ENCODE measurements at places on chromosomes 6 and 20. TPM values are rescaled to one million over a fixed set of nuclear protein-coding genes. Genes with fewer than 3 reads are reported as not detected.

- DNase-seq, result no peak
Observed at GRCh38 chr20:36086767-36087166, 67.8 kb upstream of the EPB41L1 start.

DNA sequence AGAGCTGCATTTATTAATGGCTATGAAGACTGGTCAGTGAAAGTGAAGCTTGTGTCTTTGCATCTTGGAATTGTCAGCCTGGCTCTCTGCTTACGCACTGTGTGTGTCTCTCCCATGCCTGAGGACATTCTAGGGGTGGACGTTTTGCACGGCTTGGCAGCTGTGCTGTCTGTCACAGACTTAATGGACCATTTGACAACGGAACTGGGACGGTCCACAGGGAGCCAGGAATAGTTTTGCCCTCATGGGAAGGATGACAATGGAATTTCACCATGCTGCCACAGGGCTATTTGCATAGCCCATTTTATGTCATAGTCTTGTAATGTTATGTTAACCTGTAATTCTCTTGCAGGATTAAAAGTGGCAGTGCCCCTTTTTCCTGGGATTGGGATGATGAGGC lies 44.7 kb downstream of the OR2B6 start:
- no peak for DNase-seq

- no peak for DNase-seq
Observed at GRCh38 chr6:163356324-163356723, 58.2 kb upstream of the QKI start.

DNA sequence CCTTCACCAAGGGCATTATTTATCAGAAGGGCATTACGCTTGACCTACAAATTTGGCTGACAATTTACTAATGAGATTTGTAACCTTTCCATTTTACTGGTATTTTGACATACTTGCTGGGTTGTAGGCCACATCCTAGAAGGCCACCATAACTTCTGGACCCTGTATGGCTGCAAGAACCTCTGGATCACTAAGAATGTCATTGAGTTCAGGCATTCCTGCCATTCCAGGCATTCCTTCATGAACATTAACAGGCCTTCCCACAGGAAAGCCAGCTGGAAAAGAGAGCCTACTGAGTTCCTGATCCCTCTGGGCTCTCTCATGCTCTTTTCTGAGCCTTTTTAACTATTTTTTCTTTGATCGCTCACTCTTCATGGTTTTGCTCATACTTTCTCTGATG lies 28.4 kb upstream of the SLC35A1 start:
- no peak for DNase-seq

DNA sequence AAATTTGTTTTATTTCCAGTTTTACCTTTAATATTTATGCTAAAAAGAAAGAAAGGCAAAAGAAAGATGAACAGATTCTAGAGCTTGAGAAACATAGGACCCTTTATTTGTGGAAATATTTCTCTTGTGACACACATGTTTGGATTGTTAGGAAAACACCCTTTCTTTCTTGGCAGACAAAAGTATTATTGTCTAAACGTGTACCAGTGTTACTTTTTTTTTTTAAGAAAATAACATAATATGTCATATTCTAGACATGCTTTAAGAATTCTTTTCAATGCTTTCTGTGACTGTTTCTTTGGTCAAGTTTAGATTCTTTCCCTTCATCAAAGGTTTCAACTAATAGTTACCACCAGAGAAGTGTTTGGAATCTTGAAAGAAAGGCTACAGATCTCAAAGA lies 183.4 kb upstream of the CNR1 start:
- no peak for DNase-seq

GRCh38 chr6:45618259-45618658 lies 240.5 kb upstream of the SUPT3H start:
- DNase-seq, result no peak

DNA sequence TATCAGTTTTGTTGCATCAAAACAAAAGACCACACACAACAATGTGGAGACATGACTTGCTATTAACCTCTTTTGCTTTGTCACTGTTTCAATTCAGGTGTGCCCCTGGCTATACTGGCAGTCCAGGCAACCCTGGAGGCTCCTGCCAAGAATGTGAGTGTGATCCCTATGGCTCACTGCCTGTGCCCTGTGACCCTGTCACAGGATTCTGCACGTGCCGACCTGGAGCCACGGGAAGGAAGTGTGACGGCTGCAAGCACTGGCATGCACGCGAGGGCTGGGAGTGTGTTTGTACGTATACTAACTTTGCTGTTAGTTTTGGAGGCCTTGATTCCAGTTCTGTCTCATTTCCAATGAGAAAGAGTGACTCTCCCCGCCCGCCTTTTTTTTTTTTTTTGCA lies 356.9 kb downstream of the ARHGAP18 start:
- DNase-seq, result no peak

DNA sequence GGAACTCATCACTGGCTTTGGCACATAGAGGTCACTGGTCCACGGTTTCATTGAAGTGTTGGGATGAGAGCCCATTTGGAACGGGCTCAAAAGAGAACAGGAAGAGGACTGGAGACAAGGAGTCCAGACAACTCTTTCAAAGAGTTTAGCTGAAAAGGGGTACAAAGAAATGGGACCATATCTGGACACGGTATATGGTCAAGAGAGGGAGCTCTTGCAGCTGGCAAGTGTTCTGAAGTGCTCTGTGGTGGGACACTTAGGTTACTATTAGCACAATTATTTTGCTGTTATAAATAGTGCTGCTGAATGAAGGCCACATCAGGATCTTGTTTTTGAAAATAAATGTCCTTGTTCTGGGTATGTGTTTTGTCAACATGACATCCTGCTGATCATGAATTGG lies 4.6 kb downstream of the SGK2 start:
- DNase-seq, result no peak

GRCh38 chr20:5845681-5846615 lies 95.7 kb downstream of the SHLD1 start:
- peak; percentile 55 for DNase-seq

DNA sequence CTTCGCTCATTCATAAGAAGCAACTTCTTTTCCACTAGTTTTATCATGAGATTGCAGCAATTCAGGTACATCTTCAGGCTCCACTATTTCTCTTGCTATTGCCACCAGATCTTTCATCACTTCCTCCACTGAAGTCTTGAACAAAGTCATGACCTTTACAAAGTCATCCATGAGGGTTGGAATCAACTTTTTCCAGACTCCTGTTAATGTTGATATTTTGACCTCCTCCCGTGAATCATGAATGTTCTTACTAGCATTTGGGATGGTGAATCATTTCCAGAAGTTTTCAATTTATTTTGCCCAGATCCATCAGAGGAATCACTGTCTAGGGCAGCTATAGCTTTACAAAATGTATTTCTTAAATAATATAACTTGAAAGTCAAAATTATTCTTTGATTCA lies 1.5 kb downstream of the CENPQ start:
- DNase-seq, result no peak

DNA sequence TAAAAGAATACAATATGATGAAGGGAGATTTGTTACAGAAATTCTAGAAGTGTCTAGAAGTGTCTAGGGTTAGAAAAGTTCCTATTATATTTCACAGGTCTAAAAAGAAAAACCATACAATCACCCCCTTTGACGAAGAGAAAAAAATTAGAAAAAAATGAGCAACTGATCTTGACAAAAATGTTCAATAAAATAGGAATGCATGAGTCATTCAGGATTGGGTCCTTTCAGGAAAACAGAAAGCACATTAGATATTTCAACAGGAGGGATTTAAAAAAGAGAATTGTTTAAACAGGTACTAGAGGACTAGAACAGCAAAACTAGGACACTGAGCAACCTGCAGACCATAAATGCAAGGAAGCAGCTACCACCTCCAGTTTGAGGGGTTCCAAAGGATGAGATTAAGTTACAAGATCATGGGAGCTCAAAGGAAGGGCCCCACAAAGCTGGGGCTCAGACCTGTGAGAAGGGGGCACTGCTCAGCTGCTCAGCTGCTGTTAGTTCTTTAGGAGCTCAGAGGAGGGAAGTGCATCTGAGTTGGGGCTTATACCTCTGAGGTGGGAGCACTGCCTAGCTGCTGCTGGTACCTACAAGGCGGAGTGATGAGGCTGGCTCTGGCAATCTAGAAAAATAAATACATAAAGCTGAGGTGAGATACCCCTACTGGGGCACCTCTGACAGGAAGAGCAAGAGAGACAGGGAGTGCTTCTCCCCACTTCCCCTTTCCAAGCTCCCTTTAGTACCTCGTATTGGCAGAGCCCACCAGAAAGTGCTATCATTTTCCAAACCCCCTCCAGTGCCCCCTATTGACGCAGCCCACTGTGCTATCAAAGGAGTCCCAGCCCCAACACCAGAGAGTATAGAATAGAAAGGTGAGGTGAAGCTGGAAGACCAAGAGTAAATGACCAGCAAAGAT lies 27.1 kb upstream of the BEND6 start:
- DNase-seq, result no peak

- peak; percentile 20 for DNase-seq
Observed at GRCh38 chr20:49045440-49046086, 549 bp upstream of the CSE1L start.

DNA sequence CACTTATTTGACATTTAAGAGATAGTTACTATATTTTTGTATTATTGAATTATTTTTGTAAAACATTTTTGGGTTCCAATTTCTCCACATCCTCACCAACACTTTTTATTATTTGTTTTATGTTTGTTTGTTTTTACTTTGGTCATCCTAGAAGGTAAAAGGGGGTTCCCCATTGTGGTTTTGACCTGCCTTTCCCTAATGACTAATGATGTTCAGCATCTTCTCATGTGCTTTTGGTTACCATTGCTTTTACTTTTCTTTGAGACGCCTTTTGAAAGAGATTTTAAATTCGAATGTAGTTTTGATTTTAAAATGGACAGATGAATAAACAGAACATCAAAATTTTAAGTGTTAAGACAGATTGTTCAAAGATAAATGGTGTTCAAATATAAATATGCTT lies 46.9 kb downstream of the AK9 start:
- DNase-seq, result no peak

GRCh38 chr6:47102331-47102730 lies 60.2 kb upstream of the ADGRF1 start:
- DNase-seq, result no peak

- DNase-seq, result no peak
Observed at GRCh38 chr20:57240581-57241362, 25.7 kb downstream of the BMP7 start.

GRCh38 chr20:47991875-47992488 lies 206.7 kb upstream of the SULF2 start:
- DNase-seq, result no peak

DNA sequence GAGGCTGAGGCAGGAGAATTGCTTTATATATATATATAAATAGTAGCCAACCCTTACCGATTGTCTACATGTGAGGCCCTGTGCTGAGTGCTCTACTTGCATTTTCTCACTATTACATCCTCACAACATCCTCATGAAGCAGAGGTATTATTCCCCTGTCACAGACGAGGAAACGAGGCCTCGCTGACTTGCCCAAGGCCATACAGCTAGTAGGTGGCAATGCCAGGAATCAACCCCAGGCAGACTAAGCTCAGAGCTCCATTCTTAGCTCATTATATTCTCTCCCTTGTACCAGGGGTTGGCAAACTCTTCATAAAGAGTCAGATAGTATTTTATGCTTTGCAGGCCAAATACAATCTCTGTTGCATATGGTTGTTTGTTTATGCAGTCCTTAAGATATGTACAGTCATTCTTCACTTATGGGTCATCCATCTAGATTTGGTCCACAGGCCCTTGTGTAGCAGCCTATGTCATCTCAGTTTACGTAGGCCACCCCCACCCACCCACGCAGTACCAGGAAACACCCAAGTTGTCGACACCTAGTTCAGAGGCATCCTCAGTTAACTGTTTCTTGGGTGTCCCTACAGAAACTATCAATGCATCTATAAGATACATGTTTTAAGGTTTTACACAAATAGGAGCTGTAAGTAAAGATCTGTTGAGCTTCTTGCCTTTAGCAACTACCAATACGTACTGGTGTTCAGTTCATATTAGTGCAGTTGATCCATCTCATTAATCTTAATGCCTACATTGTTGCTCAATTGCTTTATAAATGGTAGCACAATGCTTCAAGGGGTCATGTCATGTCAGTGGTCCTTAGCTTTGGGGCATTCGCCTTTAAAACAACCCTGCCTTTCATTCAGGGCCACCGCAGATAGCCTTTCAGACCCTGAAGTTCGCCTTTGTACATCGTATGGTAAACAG lies 3.0 kb downstream of the CASS4 start:
- DNase-seq, result no peak

GRCh38 chr6:14450133-14450504 lies 332.5 kb downstream of the CD83 start:
- no peak for DNase-seq

DNA sequence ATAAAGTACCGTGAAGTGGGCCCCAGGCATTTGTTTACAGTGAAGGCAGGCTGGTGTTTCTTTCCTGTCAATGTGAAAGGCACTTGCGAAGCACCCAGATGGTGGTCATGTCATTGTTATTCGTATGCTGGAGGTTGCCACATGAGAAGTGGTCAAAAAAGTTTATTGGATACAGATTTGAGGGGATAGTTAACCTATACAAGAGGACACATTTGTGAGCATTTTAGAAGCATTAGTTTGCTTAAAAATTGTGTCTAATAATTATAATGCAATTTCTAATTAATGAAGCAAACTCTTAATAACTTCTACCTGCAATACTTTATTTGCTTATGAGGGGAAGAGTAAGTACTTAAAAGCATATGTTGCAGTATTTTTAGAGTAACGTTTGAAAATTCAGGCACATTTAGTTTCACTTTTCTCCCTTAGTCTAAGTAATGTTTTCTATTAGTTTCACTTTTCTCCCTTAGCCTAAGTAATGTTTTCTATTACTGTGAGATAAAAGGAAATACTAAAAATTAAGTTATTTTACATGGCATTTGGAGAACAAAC lies 120.7 kb upstream of the CLDN20 start:
- DNase-seq, result no peak

- no peak for DNase-seq
Observed at GRCh38 chr6:100305209-100305869, 159.4 kb downstream of the SIM1 start.

The SCUBE3 gene
- polyA plus RNA-seq, result 3.7 TPM

The GGTLC1 gene
- polyA plus RNA-seq, result 2.1 TPM

The TFAP2A gene
- 0.45 TPM for polyA plus RNA-seq

The NRSN2 gene
- polyA plus RNA-seq, result 43.7 TPM

Measured in right lung (tissue), 10 donors.